ENCODE measurements at places on chromosomes 13 and 19. TPM values are rescaled to one million over a fixed set of nuclear protein-coding genes. Genes with fewer than 3 reads are reported as not detected.

PABPC3 gene
- total RNA-seq = 0.94 TPM

SERP2 gene
- not detected for total RNA-seq

KATNAL1 gene
- total RNA-seq = 16.4 TPM

ZNF428 gene
- 24.5 TPM for total RNA-seq

TMEM255B gene
- 1.0 TPM for total RNA-seq

OR7D2 gene
- total RNA-seq = not detected

FFAR2 gene
- total RNA-seq = not detected

CCDC122 gene
- 0.84 TPM for total RNA-seq

BRME1 gene
- 5.8 TPM for total RNA-seq

USHBP1 gene
- total RNA-seq = 0.66 TPM

MIR17HG gene
- total RNA-seq = 9.6 TPM

KLK4 gene
- not detected for total RNA-seq

PGLYRP1 gene
- total RNA-seq = not detected

PLVAP gene
- total RNA-seq = 0.43 TPM

SYCN gene
- not detected for total RNA-seq

ZNF506 gene
- total RNA-seq = 27.8 TPM

NRTN gene
- total RNA-seq = 0.29 TPM

ZFP36 gene
- 120 TPM for total RNA-seq

SIGLEC5 gene
- total RNA-seq = not detected

TJP3 gene
- 4.1 TPM for total RNA-seq

ZNF415 gene
- total RNA-seq = 0.58 TPM

ZNF816 gene
- total RNA-seq = 13.0 TPM

ZNF20 gene
- total RNA-seq = 3.9 TPM

ZNF324B gene
- total RNA-seq = 10.6 TPM

CPAMD8 gene
- total RNA-seq = 1.7 TPM

ZNF430 gene
- 27.6 TPM for total RNA-seq

FAM83E gene
- 1.2 TPM for total RNA-seq

C19orf33 gene
- total RNA-seq = not detected

LILRB4 gene
- not detected for total RNA-seq

SPATA13 gene
- total RNA-seq = 66.1 TPM

PSPN gene
- total RNA-seq = 2.3 TPM

PROZ gene
- total RNA-seq = not detected

ZNF225 gene
- total RNA-seq = 5.1 TPM

KLK3 gene
- not detected for total RNA-seq

CYP2A13 gene
- total RNA-seq = not detected

TTC9B gene
- total RNA-seq = not detected

KASH5 gene
- total RNA-seq = 0.33 TPM

URAD gene
- total RNA-seq = not detected

DCT gene
- total RNA-seq = 0.12 TPM

PLPPR2 gene
- total RNA-seq = 1.6 TPM

ZNF567 gene
- total RNA-seq = 10.9 TPM

SYMPK gene
- 78.7 TPM for total RNA-seq

PCDH20 gene
- not detected for total RNA-seq

ZBTB7A gene
- 47.2 TPM for total RNA-seq

OR7C1 gene
- not detected for total RNA-seq

SBSN gene
- total RNA-seq = not detected

LILRA2 gene
- total RNA-seq = 0.23 TPM

KLHL1 gene
- total RNA-seq = not detected

ELL gene
- total RNA-seq = 23.0 TPM

OLFM4 gene
- total RNA-seq = not detected

ZNF350 gene
- 19.2 TPM for total RNA-seq

GJA3 gene
- total RNA-seq = not detected

POLR1G gene
- 6.2 TPM for total RNA-seq

CKAP2 gene
- 72.6 TPM for total RNA-seq

BRCA2 gene
- total RNA-seq = 11.9 TPM

RDH13 gene
- 19.7 TPM for total RNA-seq
